ENCODE measurements at places on chromosomes 13 and 19.

GRCh38 chr13:33919120-33919519 lies 101.2 kb downstream of the RFC3 start:
- DNase-seq = no peak

DNA sequence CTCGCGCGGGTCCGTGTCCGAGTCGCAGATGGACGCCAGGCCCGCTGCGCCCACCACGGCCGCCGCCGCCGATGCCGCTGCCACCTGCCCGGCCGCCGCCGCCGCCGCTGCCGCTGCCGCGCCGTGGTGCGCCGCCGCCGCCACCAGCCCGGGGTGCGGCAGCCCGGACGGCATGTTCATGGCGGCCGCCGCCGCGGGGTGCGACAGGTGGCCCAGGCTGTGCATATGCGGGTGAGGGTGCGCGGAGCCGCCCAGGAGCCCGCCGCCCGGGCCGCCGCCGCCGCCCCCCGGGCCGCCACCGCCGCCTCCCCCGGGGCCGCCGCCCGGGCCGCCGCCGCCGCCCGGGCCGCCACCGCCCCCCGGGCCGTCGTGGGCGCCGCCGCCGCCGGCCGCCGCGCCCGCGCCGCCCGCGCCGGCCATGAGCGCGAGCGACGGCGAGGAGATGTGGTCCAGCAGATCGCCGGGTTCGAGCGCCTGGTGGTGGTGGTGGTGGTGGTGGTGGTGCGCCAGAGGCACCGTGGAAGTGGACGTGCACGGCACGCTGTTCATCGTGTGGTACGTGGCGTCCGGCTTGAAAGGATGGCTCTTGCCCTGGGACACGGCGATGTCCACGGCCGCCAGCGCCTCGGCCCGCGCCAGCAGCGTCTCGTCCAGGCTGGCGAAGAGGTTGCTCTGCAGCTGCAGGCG lies 1.3 kb downstream of the POU4F1 start:
- DNase-seq = no peak

DNA sequence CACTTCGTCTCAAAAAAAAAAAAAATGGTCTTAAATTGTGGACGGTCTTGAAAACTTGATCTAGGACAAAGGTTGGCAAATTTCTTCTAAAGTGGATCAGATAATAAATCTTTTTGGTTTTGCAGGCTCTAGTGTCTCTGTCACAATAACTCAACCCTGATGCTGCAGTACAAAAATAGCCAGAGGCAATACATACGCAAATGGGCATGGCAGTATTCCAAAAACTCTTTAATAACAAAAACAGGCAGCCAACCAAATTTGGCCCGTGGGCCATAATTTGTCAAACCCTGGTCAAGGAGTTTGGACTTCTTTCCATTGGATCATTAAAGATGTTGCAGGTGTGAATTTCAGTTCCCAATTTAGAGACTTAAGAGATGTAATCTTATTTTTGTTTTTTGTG lies 93.5 kb upstream of the MRI1 start:
- DNase-seq = no peak

DNA sequence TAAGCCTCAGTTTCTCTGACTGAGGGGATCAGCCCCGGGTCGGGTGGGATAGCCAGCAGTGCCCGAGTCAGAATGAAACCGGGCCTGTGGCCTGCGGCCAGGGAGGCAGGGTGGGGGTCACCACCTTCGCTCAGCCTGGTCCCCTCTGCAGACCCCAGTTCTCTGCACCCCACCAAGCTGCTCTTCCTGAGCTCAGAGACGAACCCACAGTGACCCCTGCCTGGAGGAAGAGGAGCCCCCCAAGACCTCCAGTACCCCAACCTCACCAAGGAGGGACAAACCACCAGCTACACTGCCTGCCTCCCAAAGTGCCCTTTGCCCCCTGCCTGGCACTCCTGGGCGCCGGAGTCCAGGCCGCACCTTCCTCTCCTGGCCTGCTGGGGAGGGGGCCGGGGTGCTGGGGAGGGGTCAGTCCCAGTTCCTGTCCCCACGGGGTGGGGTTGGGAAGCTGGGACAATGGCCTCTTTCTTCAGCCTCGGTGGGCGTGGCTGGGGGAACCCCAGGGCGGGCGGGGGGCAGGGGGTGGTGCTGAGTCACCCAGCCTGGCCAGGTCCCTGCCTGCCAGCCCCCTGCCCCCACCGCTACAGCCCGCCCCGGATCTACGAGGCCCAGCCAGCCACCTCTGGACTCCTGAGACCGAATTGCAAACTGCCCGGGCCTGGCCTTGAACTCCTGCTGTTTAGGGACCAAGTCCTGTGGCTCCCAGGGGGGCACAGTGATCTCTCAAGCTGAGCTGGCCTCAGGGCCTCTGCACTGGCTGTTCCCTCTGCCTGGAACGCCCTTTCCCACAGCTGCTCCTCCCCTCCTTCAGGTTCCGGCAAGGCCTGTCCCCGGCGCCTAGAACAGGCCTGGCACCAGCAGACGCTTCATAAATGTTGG lies 14.3 kb downstream of the ZBTB7A start:
- no peak for DNase-seq

- no peak for DNase-seq
Measured at GRCh38 chr13:41017159-41017558, 2.0 kb downstream of the ELF1 start.

DNA sequence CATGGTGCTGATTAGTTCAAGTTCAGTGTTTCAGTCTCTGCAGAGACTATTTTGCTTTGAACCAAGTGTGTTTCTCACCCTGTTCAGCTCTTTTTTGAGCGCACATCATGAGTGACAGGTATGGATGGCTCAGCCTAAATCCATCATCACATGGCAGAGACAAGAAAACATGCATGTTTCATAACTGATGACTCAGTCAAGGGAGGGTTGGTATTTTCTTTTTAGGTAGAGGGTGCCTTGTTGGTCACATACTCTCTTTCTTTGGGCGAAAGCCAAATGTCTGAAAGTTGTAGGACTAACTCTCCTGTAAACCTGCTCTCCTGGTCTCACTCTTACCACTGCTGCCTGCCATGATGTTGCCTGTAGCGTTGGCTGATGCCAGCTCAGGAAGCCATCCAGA lies 48.1 kb upstream of the RAP2A start:
- no peak for DNase-seq

GRCh38 chr13:112686364-112686763 lies 3.5 kb upstream of the ATP11A start:
- DNase-seq = no peak
